ENCODE measurements at places on chromosomes 7 and 10.

DNA sequence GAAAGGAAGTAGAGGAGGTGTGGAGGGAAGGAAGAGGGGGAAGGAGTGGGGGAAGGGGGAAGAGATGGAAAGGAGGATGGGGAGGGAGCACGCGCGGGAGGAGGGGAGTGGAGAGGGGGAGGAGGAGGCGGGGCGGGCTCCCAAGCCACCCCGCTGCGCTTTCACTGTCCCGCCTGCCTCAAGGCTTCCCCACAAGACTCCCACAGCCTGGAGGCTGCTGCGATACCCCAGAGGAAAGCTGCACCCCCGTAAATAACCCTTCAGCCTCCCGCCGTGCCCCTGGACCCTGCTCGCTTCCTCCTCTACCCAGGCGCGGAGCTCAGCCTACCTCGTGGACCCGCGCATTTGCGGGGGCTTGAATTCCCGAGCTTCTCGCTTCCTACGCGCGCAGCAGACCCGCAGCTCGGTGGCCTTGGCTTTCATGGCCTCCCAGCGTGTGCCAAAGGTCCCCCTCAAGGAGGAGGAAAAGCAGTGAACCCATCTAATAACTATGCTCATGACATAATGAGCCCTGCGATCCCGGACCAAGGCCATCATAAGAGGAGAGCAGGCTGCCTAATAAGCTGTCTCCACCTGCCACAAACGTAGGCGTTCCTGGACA, at the start of gene C10orf67:
C10orf67 (minus strand) TSS at position 557 of the 601 bp plus-strand sequence; CDS start at position 534, 23 bp downstream.
- no peak for DNase-seq

- no peak for DNase-seq
Observed at GRCh38 chr10:48206482-48207250, 67.8 kb downstream of the FRMPD2 start.

- DNase-seq = no peak
Observed at GRCh38 chr7:1794888-1795542, 124.9 kb downstream of the ELFN1 start.

- DNase-seq = no peak
Observed at GRCh38 chr7:77550586-77550985, 13.5 kb downstream of the PTPN12 start.

GRCh38 chr7:20651960-20652544, 36.6 kb downstream of the ABCB5 start:
- DNase-seq = no peak

GRCh38 chr10:80187465-80188409, 17.6 kb downstream of the ANXA11 start:
- peak; percentile 60 for DNase-seq

DNA sequence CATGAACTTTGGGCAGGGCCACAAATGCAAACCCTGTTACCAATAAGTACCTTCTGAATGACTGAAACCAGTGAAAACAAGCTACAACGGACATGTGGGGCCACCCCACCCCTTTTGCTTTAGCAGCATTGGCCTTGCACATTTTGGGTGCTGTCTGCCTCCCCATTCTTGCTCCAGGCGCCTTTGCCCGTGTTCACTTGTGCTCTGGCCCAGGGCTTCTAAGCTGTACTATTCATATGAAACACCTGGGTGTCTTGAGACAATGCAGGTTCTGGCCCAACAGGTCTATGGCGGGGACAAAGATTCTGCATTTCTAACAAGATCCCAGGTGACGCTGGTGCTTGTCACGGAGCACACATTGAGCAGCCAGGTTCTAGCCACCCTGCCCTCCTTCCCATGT, 96.5 kb upstream of the SDK1 start:
- DNase-seq = no peak

GRCh38 chr7:26005683-26006410, 146.2 kb upstream of the NFE2L3 start:
- no peak for DNase-seq

GRCh38 chr7:113200281-113200680, 81.9 kb upstream of the SMIM30 start:
- no peak for DNase-seq

GRCh38 chr10:4385231-4385870, 440.7 kb upstream of the AKR1E2 start:
- DNase-seq = no peak

- no peak for DNase-seq
Observed at GRCh38 chr10:78963074-78964034, 105.4 kb upstream of the ZMIZ1 start.

DNA sequence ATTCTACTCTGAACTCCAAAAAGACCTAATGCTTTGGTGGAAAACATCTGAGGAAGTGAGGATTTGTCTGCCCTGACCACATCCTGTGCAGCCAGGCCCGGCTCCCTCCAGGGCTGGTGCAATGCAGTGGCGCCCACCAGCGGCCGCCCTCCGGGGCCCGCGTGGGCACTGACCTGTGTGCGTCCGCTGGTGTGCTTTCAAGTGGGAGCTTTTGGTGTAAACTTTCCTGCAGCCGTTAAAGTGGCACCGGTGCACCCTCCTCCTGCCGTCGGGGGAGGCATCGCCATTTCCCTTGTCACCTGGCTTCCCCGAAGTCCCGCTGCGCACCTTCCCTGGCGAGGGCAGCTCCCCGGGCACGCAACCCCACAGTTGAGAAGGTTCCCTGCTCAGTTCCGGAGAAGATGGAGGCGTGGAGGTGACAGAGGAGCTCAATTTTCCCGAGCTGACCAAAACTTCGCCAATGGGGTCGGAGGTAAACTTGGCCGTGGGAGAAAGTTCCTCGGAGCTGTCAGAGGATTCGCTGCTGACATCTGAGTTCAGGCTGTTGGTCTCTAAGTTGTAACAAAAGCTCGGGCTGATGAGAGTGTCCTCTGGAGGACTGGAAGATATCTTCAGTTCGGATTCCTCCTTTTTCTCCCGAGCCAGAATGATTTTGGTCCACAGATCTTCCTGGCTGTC, 3.4 kb downstream of the KLF6 start:
- DNase-seq = no peak

- DNase-seq = no peak
Observed at GRCh38 chr7:151851782-151852181, 25.1 kb downstream of the PRKAG2 start.

GRCh38 chr10:117483056-117483590, 59.4 kb upstream of the EMX2 start:
- DNase-seq = no peak

DNA sequence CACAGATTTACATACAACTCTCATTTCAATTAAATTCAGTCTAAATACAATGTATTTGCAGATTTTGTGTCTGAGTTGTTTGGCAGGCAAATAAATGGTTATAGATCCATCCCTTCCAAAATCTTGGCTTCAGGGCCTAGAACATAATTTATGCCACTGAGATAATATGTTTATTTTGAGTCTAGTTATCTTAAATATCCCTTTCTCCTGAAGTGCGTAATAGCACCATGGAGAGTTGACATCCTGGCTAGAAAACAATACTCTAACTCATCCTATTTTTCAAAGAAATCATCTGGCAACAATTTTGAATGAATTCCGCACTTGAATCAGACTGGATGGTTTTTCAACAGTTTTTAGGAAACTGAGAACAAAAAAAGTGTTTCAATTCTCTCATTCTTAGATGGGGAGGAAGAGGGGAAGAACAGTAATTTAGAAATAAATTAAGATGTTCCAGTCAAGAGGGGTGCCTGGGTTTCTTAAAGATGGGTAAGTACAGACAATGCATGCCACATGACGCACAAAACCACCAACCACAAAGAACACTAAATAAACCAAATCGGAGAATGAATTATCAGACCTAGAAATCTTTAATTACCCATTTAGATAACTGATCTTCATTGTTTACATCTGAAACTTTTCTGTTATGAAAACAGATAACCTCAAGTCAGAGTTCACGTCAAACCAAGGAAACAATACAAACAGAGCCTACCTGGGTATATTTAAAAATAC, 228.7 kb upstream of the PTN start:
- DNase-seq = no peak

DNA sequence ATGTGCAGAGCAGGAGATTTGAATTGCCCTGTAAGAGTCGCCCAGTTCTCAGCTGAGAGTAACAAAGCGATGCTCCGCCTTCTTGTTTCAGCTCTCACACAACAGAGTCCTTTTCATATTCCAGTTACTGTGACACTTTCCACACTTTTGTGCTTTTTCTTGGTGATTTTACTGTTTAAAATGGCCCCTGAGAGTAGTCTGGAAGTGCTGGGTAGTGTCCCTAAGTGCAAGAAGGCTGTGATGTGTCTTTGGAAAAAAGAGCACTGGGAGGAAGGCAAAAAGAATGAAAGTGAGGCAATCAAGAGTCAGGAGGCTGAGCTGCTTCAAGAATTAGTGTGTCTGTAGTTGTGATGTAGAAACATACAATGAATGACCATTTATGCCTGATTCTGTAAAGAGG, 201.2 kb upstream of the SEMA3E start:
- DNase-seq = no peak

GRCh38 chr7:70572571-70572970, 559.4 kb upstream of the GALNT17 start:
- DNase-seq = no peak

DNA sequence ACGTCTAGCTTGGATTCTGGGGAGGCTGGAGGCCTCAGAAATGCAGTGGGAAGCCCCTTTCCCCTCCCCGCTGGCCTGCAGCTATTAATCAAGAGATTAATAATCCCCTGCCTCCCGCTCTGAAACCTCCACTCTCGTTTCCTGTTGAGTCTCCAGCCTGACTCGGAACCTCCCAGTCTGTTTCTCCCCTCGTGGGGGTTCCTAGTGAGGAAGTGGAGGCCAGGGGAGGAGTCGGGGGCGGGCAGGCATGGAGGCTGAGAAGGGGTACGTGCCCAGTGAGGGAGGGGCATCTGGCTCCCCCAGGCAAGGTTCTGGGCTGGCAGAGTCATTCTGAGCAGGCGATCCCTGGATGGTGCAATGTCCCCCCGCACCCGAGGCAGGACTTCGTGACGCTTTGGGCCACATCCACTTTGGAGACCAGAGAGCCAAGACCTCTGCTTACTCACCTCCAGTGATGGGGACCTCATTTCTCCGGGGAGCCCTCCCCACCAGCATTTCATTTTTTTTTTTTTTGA, 73.6 kb downstream of the COL26A1 start:
- no peak for DNase-seq

DNA sequence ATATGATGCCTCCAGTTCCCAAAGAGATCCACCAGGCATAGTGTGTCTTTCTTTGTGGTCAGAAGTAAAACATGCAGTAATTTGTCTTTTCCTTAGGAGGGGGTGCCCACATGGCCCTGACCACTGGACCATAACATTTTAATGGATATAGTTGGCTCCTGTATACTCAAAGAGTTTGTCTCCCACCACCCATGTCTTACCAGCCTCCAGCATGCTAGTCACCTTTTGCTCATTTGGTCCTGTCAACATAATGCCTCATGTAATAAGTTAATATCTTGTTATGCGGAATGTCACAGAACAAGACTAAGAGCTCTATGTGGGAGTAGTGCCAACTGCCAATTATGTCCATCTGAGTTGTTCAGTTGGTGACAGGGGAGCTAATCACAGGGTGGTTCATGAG, 83.4 kb upstream of the IFRD1 start:
- no peak for DNase-seq

GRCh38 chr10:95963202-95963990, 55.6 kb downstream of the CC2D2B start:
- DNase-seq = no peak

GRCh38 chr10:129725890-129726631, 238.0 kb downstream of the EBF3 start:
- DNase-seq = no peak
